ENCODE measurements at places on chromosomes 11 and 22. TPM values are rescaled to one million over a fixed set of nuclear protein-coding genes. Genes with fewer than 3 reads are reported as not detected.

ANO1 gene
- total RNA-seq = 95.0 TPM

GRIK4 gene
- 0.29 TPM for total RNA-seq

OPCML gene
- total RNA-seq = not detected

LRP5 gene
- 24.5 TPM for total RNA-seq

SLC37A2 gene
- total RNA-seq = 13.6 TPM

CPT1B gene
- 13.6 TPM for total RNA-seq

PRRG4 gene
- 2.2 TPM for total RNA-seq

PKDREJ gene
- total RNA-seq = not detected

TMEM132A gene
- 8.5 TPM for total RNA-seq

NDUFC2 gene
- total RNA-seq = 103 TPM

OR4D5 gene
- total RNA-seq = not detected

OR8A1 gene
- not detected for total RNA-seq

MPPED2 gene
- total RNA-seq = 8.5 TPM

MRGPRE gene
- total RNA-seq = not detected

GNAZ gene
- 5.3 TPM for total RNA-seq

POU2AF1 gene
- total RNA-seq = 0.16 TPM

RSF1 gene
- total RNA-seq = 112 TPM

TRPC6 gene
- total RNA-seq = 6.2 TPM

UPK2 gene
- not detected for total RNA-seq

WNT7B gene
- total RNA-seq = not detected

TKFC gene
- 34.4 TPM for total RNA-seq

RHOD gene
- 30.5 TPM for total RNA-seq

APOL2 gene
- total RNA-seq = 50.4 TPM

DTX4 gene
- total RNA-seq = 22.9 TPM

SOX6 gene
- 8.0 TPM for total RNA-seq

TMEM45B gene
- total RNA-seq = 11.8 TPM

SNX32 gene
- 2.3 TPM for total RNA-seq

LMO1 gene
- not detected for total RNA-seq

ISX gene
- not detected for total RNA-seq

OR5B21 gene
- total RNA-seq = not detected

KRTAP5-11 gene
- not detected for total RNA-seq

TFIP11 gene
- total RNA-seq = 34.5 TPM

ZNF195 gene
- total RNA-seq = 41.9 TPM

EMID1 gene
- 4.6 TPM for total RNA-seq

SPDYC gene
- total RNA-seq = not detected

TUBA8 gene
- total RNA-seq = 2.9 TPM

GALNT18 gene
- 25.9 TPM for total RNA-seq

CRYBB3 gene
- not detected for total RNA-seq

NPTXR gene
- 4.6 TPM for total RNA-seq
